Mesothelial cell of epicardium (in vitro differentiated cells): ENCODE measurements at places on chromosomes 5 and 9.

DNA sequence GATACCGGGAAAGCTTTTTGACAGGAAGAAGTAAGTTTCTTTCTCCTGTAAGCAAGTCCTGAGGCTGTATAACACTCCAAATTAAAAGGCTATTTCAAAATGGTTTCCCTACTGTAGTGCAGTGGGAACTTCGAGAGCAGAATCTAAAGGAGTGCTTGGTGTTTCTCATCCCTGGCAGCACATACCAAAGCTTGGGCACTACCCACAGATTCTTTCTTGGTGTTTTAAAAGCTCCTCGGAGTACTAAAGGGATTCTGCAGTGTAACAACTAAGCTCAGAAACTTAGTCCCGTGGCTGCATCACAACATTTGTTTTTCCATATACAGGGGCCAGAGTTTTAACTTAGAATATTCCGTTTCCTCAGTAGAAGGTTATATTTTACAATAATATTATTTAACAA lies 5.6 kb upstream of the APC start:
- H3K27ac ChIP-seq, result no peak overlapping the region
- no peaks in the 10 kb centered on the region for H3K4me1 ChIP-seq

DNA sequence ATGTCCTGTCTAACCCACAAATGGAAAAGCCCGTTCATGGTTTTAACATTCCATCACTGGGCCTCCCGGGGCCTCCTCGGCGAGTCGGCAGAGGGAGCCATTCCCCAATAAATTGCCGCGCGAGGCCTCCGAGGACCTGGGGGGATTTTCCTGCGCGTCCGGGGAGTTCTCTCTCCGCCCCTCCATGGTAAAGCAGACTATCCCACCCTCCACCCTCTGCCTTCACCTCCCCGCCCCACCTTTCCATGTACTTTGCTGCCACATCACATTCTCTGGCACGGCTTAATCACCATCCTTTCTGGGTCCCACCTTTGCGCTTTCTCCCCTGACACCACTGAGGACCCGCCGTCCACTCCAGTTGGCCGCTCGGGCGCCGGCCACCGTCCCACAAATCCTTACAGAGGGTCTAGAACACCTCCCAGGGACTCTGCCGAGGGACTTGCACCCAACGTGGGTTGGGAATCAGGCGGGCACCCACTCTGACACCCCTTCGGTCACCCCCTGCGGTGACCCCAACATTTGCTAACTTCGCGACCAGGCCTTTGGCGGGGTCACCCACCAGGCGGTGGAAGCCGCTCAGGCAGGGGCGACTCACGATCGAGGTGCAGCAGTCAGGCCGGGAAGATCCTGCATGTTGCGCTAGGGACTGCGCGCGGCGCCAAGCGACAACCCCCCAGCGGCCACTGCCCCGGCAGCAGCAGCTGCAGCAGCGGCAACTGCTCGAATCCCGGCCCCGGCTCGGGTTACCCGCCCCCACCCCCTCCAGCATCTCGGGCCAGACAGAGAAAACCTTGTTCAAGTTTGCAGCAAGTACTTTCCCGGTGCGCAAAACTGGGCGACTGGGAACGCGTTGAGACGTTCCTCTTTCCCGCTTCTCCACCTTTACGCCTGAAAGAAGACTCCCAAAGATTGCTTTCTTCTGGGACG lies at the start of gene MEGF10:
TSS of gene MEGF10 (plus strand) at position 778 of the 927 bp plus-strand sequence. CDS start 40,513 bp downstream, outside the sequence.
- peak; percentile 82 for DNase-seq
- H3K4me3 ChIP-seq, result peak within 1 kb of the TSS; percentile 77
- H3K27ac ChIP-seq, result no peak within 1 kb of the TSS
- H3K27me3 ChIP-seq, result peaks cover 72% of the 10 kb centered on the region
- H3K36me3 ChIP-seq, result no peaks in the 10 kb centered on the region

DNA sequence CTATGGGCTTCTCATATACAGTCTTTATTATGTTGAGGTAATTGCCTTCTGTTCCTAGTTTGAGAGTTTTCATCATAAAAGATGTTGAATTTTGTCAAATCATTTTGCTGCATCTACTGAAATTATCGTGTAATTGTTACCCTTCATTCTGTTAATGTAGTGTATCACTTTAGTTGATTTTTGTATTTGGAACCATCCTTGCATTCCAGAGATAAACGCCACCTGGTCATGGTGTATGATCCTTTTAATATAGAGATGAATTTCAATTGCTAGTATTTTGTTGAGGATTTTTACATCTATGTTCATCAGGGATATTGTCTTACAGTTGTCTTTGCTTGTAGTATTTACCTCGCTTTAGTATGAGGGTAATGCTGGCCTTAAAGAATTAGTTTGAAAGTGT lies 19.3 kb downstream of the MEIKIN start:
- no peaks in the 10 kb centered on the region for H3K27me3 ChIP-seq
- H3K36me3 ChIP-seq, result no peaks in the 10 kb centered on the region
- H3K27ac ChIP-seq, result no peak overlapping the region
- no peak for DNase-seq
- no peak overlapping the region for H3K4me3 ChIP-seq
- no peaks in the 10 kb centered on the region for H3K4me1 ChIP-seq

GRCh38 chr5:148381906-148382305 lies 1.9 kb upstream of the FBXO38 start:
- H3K27me3 ChIP-seq, result no peaks in the 10 kb centered on the region
- DNase-seq, result no peak
- H3K27ac ChIP-seq, result no peak overlapping the region
- no peaks in the 10 kb centered on the region for H3K36me3 ChIP-seq
- H3K4me3 ChIP-seq, result no peak overlapping the region

DNA sequence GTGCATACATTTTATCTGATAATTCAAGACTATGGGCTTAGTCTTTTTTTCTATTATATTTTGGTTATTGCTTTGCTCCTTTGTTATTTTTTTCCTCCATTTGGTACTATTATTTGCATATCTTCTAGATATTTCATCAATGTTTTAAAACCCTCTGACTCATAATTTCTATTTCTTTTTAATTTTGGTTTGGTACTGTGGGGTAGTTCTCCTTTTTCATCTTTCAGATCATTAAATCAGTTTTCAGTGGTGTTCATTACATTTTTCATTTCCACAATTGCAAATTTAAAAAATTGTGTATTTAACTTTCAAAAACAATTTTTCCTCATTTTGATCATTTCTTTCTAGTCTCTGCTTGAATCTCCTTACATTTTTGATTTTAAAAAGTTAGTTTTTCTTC lies 7.5 kb upstream of the FRMPD1 start:
- no peak overlapping the region for H3K27ac ChIP-seq
- no peak for DNase-seq
- peaks cover 2% of the 10 kb centered on the region for H3K36me3 ChIP-seq
- H3K4me1 ChIP-seq, result peaks cover 4% of the 10 kb centered on the region
- peaks cover 63% of the 10 kb centered on the region for H3K27me3 ChIP-seq
- no peak overlapping the region for H3K4me3 ChIP-seq

GRCh38 chr9:129036923-129037766 lies 719 bp downstream of the MIGA2 start:
- H3K4me3 ChIP-seq, result peak overlapping the region; percentile 93
- H3K36me3 ChIP-seq, result no peaks in the 10 kb centered on the region
- no peaks in the 10 kb centered on the region for H3K27me3 ChIP-seq
- DNase-seq, result no peak
- peak overlapping the region; percentile 90 for H3K27ac ChIP-seq

DNA sequence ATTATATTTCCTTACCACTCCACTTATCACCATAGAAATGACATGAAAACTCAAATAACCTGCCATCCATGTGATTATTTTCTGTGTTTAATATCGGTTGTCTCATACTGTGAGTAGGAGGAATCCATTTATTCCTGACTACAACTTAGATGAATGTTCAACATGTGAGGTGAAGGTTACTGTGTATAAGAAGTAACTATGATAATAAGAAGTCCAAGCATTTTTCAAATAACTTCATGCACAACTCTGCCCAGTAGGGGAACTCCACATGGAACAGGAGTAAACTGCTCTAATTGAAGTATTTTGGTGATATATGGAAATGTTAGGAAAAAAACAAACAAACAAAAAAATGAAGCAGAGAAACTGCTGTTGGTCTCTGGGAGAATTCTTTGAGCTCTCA lies 447.5 kb upstream of the GRIN3A start:
- H3K27ac ChIP-seq, result peak overlapping the region; percentile 87
- no peaks in the 10 kb centered on the region for H3K36me3 ChIP-seq
- H3K4me1 ChIP-seq, result peaks cover 17% of the 10 kb centered on the region
- H3K4me3 ChIP-seq, result no peak overlapping the region
- peaks cover 3% of the 10 kb centered on the region for H3K27me3 ChIP-seq

GRCh38 chr5:91058575-91058974 lies 324.5 kb downstream of the ARRDC3 start:
- H3K36me3 ChIP-seq, result peaks cover 5% of the 10 kb centered on the region
- H3K27me3 ChIP-seq, result peaks cover 2% of the 10 kb centered on the region
- H3K4me3 ChIP-seq, result no peak overlapping the region
- peaks cover 15% of the 10 kb centered on the region for H3K4me1 ChIP-seq

- H3K27ac ChIP-seq, result no peak overlapping the region
- H3K36me3 ChIP-seq, result peaks cover 33% of the 10 kb centered on the region
- peaks cover 3% of the 10 kb centered on the region for H3K4me1 ChIP-seq
- no peak overlapping the region for H3K4me3 ChIP-seq
- DNase-seq, result no peak
Observed at GRCh38 chr9:123080444-123080843, 47.0 kb downstream of the GPR21 start.

DNA sequence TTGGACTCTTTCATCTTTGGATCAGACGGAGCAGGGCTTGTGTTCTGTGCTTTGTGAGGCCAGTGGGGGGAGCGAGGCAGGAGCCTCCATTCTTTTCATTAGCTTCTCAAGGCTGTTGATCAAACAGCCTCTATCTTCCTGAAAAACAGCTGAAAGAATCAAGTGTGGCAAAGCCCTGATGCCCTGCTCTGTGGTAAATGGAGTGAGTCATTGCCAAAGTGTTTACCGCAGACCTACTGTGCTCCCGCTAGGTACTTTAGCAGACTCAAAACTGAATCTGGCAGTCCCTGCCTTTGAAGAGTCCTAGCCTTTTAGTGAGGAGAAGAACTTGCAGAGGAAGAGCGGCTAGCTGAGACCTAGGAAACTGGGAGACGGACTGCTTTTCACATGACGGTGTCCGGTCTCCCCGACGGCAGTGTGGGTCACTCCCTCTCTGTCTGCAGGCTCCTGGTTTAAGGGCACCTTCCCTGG lies 3.3 kb downstream of the ANKRD33B start:
- H3K27me3 ChIP-seq, result peaks cover 20% of the 10 kb centered on the region
- H3K27ac ChIP-seq, result no peak overlapping the region
- H3K4me1 ChIP-seq, result peaks cover 28% of the 10 kb centered on the region
- H3K4me3 ChIP-seq, result no peak overlapping the region
- no peak for DNase-seq
